ENCODE measurements at places on chromosomes 2 and 18.

DNA sequence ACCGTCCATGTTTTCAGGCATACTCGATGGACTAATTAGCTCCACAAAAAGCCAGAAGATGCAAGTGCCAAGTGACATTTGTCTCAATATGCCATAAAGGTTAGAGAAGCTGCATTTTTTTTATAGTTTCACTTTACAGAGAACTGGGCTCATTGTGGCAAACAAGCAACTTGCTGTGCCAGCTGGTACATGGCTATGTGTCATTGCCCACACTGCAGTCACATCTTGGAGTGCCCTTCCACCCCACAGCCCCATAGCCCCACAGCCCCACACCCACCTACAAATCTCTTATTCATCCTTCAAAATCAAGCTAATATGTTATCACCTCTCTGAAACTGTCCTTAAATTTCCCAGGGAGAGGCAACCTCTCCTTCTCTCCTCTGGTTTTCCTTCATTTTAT, 451.9 kb downstream of the ARHGAP15 start:
- no peak for DNase-seq

DNA sequence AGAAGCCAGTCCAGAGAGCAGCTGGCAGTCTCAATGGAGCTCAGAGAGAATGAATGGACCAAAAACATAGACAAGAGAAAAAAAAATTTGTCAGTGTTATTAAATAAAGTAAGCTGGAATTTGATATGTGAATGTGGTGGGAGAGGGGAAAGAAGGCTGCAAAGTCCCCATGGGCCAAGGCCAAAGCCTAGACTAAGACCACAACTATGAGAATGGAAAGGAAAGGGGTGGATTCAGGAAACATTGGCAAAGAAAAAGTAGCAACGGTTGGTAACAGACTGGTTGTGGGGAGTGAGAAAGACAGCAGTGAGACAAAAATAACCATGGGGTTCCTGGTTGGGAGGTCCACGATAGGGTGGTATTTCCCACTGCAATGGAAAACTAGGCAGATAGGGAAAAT, 47.0 kb downstream of the ZEB2 start:
- no peak for DNase-seq

DNA sequence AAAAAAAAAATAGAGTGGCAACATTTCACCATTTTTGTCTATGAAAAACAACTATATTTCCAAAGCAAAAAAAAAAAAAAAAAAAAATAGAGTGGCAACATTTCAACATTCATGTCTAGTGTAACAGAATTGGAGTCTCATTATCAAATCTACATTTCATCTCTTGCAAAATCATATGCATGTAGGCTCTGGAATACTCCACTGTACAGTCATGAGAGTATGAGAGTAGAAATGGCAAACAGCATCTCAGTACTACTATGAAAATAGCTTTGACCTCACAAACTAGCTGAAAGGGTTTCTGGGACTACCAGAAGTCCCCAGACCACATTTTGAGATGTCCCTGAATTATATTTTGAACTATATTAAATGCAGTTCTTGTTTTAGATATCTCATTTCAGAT, 82.8 kb downstream of the SMAD2 start:
- DNase-seq = no peak

- no peak for DNase-seq
These were observed 24.2 kb downstream of the SIX3 start for GRCh38 chr2:44965684-44966083.

DNA sequence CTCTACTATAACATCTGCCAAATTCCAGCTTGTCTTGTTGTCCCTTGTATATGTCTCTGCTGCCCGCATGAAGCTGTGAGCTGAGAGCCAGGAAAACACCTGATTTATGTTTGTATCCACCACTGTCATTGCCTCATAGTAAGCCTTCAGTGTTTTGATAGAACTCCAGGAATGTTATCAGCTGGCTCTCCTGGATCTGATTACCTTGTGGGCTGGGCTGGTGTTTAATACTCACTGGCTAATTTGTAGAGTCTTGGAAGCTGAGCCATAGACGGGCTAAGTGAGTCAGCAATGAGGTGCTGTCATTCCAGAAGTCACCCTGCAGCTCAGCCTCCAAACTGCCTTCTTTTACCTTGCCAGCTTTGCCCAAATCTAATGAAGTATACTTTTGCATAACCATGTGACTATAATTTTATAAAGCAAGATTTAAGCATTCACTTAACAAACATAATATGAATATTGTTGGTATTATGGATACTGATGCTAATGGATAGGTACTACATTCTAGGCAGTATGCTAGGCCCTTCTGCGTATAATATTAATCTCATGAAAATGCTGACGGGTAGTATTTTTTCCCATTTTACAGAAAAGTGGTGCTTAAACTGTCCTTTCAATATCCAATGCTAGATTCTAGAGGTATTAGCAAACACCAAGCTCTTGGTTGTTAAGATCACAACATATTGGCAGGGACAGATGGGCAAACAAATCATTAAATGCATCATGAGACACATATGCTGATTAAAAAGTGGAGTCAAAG, 62.7 kb upstream of the GATA6 start:
- no peak for DNase-seq

GRCh38 chr2:147045113-147045512, 799.7 kb upstream of the ACVR2A start:
- peak; percentile 21 for DNase-seq

GRCh38 chr2:709138-709765, 32.0 kb upstream of the TMEM18 start:
- DNase-seq = no peak

Data from hematopoietic multipotent progenitor cell treated with erythropoietin and hydrocortisone succinate and interleukin-3 and kit ligand, for 8 days (in vitro differentiated cells).